Right renal cortex interstitium (tissue), 3 donors: ENCODE measurements at places on chromosomes 1 and 21.

DNA sequence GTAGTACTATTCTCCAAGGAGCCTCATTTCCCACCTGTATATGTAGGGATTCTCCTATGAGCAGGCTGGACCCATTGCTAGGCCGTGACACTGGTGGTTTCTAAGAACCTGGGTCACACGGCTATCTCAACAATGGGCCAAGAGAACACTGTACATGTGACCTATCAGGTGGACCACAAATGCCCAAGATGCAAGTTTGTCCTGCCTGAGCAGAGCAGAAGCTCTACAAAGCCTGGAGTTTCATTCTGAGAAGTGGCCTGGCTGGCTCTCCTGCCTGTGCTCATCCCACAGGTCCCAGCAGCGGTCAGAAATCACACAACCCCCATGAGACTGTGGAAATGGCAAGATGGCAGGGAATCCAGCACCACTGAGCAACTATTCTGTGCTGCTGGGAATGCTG is 17.2 kb downstream of the THEMIS2 start:
- DNase-seq, result no peak

DNA sequence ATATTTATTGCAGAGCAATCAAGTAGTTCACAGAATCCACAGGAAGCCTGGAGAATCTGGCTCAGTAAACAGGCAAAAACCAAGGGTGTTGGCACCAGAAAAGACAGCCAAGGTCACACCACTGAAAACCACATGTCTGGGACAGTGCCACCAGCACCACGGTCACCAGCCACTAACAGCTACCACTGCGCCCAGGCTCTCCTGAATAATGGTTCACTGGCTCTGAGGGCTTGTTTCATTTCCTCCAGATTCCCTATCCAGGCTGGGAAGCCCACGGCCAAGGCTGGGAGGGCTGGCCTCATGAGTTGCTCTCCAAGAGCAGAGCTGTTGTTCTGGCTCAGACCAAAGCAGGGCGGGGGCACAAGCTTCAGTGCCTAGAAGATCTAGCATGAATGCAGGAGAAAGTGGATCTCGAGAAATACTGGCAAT is 54.5 kb upstream of the PTGFRN start:
- no peak for DNase-seq

- DNase-seq, result no peak
Observed at GRCh38 chr1:210625715-210626114, 297.0 kb downstream of the HHAT start.

DNA sequence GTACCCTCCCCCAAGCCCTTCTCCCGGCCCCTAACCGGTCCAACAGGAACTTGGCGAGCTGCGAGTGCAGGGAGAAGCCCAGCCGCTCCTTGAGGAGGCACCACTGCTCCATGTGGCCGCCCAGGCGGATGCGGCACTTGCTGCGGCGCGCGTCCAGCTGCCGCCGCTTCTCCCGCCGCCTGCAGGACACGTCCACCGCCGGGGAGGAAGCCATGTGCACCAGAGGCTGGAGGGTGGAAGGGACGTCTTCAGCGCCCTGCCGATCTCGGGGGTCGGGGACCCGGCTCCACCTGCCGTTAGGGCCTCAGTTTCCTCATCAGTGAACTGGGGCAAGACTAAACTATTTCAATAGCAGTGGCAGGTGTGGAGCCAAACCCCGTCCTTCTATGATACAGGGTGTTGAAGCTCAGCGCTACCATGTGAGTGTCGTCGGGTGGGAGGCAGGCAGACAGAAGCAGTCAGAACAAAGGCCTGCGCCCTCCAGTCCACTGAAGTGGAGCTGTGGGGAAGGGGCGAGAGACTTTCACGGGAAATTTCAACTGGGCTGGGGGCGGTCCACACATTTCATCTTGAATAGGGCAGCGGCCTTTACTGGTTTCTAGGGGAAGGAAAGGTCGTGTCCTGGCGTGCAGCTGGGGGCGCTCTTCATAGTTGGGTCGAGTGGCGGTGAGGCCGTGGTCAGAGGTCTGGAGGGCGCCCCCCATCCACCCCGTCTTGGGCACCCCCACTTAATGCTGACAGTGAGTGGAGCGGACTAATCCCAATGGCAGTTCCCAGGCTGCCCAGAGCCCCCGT is 592 bp downstream of the ZNF692 start:
- peak; percentile 38 for DNase-seq

DNA sequence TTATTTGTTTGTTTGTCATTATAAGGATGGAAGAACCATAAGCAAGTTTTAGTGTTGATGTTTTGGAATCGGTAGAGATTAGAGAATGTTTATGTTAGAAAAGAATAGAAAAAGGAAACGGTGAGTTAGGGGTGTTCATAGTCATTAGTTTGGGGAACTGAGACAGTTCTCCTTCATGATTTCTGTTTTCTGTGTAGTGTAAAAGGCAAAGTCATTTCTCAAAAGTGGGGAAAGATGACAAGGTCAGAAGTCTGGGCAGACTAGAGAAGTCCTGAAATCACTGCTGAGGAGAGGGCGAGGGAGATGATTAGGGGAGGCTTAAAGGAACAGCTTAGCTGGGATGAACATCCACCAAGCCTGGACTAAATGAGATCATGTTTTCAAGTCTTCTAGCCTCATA is 498.9 kb downstream of the TTLL7 start:
- no peak for DNase-seq

DNA sequence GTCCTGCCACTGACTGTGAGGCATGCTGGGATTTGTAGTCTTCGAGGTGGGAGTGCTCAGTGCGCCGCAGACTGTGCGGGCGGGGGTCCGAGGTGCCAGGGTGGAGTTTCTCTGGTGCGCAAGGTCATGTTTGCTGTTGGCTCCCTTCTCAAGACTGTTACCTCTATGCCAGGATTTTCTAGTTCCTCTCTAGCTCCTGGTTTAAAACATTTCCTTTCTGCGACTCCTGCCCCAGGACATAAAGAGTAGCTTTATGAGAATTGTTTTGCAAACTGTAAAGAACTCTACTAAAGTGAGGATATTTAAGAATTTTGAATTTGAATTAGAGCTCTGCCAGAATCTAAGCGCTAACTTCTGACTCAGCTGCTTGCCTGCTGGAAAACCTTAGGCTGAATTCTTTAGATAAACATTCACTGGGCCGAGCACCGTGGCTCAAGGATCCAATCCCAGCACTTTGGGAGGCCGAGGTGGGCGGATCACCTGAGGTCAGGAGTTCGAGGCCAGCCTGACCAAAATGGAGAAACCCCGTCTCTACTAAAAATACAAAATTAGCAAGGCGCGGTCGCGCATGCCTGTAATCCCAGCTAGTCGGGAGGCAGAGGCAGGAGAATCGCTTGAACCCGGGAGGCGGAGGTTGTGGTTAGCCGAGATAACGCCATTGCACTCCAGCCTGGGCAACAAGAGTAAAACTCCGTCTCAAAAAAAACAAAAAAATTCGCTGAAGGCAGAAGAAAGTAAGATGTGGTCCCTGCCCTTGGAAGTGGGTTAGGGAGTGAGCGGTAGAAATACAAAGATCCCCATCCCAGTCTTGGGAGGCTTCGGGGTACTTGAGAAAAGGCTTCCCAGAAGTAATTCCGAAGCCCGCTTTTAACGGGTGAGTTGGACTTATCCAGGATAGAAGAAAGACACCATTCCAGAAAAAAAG is 992 bp upstream of the USP48 start:
- DNase-seq, result no peak

- no peak for DNase-seq
Observed at GRCh38 chr1:185534801-185535200, 199.4 kb upstream of the HMCN1 start.

DNA sequence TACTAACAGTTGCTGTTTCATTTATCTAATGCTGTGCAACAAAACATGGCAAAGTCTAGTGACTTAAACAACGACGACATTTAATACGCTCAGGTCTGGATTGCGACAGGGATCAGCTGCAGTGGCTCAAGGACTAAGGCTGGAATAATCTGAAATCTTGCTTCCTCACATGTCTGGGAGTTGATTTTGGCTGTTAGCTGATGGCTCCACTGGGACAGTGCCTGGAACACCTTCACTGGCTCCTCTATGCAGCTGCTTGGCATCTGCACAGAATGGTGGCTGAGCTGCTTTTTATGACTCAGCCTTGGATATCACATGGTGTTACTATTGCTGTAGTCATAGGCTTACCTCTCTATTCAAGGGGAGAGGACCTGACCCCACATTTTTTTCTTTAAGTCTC is 24.0 kb upstream of the BTG3 start:
- no peak for DNase-seq

GRCh38 chr1:214953901-214954616 is 128.5 kb upstream of the KCNK2 start:
- no peak for DNase-seq

- DNase-seq, result no peak
Observed at GRCh38 chr1:116755681-116756080, 1.5 kb downstream of the CD2 start.

DNA sequence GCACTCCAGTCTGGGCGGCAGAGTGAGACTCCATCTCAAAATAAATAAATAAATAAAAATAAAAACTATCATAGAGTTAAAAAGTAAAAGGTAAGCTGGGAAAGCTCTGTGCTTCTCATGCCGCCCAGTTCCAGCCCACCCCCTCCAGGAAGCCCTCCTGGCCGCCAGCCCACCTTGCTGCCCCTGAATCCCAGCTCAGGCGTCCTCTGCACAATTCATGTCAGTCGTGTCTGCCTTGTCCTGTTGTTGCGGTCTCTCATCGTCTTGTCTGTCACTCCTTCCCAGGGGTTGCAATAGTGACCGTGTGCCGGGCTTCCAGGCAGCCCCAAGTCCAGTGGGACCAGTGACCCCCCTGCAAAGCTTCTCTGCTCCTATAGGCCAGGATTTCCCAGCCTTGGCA is 44.1 kb downstream of the RSPH1 start:
- no peak for DNase-seq

GRCh38 chr1:192066202-192066601 is 92.1 kb upstream of the RGS18 start:
- no peak for DNase-seq

DNA sequence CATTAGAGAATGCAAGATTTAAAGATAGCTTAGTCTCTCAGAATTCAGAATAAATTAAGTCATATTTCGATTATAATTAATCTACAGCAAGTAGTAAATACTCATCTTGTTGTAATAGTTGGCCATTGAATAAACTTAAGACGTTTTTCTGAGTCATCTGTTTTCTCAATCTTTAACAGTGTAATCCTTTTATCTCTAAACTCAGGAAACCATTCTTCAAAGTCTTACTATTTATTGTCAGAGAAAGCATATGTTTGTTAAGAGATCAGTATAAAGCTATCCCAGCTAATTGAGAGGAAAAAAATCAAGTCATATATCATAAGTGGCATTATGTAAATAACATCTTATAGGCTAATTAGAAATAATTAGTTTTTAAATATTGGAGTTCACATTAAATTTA is 201.2 kb upstream of the ADAMTS5 start:
- no peak for DNase-seq

DNA sequence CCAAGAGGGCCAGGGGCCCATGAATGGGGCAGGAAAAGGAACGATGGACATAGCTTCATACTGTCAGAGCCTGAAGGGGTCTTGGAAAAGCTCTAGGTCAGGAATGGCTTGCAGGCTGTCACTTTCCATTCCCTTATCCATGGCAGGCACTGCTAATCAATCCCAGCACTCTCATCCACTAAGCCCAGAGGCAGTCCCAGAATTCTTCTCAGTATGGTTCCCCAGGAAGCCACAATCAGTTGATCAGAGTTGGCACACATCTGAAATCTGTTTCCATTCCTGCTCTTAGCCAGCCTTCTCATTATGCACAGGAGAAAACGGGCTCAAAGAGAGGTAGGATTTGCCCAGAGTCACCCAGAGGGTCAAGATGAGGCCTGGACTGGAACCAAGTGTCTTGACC is 65.7 kb downstream of the LACTBL1 start:
- no peak for DNase-seq

DNA sequence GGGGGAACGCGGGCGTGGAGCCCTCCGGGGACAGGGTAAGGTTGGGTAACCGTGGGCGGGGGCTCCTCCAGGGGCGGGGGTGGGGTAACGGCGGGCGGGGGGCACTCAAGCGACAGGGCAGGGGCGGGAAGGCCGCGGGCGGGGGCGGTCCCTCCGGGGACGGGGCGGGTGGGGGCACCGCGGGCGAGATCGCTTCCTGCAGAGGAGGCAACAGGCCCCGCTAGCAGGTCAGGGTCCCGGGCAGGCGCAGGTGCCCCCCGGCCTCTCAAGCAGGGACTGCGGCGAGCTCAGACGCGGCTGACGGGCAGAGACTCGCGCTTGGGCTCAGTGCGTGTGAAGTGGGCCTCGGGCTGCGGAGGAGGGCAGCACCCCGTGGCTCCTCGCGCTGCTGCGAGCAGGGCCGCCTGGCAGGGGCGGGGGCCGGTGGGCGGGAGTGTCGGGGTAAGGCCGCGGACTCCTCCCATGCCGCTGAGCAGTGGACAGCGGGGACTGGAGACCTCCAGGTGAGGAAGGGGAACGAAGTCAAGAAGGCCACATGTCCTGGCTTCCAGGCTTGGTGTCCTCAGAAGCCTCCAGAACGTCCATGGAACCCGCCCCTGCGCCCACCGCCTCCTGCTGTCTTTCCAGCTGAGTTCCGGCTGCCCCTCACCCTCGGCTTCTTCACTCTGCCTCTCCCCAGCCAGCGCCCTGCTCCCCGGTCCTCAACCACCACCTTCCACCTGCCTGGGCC is 627 bp upstream of the GNB1 start:
- DNase-seq, result no peak

DNA sequence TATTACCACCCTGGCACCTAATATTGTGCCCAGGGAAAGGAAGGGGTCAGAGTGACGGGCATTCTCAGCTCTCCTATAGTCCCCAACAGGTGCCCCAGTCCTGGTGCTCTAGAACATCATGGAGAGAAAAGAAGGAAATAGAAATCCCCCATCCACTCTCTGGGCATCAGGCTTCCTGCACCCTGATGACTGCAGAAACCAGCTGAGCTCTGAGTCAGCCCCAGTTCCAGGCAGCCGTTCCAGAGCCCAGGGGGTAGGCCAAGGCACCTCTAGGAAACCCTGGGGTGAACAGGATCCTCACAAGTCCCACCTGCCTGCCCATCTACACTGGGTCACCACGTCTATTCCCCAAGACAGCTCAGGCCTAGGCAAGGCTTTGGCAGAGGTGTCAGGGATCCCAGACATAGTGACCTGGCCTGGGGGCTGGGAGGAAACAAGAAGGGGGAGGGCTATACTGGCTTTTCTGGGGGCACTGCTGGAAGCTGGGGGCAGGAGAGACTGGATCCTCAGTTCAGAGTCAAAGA is 709 bp downstream of the NECTIN4 start:
- DNase-seq, result no peak

DNA sequence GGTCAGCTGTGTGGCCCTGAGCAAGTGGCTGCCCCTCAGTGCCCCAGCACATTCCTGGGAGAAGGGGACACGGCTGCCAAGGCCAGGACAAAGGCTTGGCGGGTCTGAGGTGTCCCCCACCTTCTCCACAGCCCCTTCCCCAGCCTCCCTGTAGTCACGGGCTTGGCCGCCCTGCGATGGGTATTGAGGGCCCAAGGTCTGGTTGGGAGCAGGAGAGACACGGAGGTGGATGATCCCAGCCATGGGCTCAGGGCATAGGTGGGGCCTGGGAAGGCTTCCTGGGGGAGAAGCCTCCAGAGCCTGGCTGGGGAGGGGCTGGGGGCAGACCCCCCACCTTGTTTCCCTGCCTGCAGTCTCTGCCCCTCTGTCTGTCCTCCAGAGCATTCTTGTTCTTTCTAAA is 27.0 kb downstream of the TTC39A start:
- DNase-seq, result no peak
